GOT3 (cell line): ENCODE measurements at places on chromosomes 1 and 21.

DNA sequence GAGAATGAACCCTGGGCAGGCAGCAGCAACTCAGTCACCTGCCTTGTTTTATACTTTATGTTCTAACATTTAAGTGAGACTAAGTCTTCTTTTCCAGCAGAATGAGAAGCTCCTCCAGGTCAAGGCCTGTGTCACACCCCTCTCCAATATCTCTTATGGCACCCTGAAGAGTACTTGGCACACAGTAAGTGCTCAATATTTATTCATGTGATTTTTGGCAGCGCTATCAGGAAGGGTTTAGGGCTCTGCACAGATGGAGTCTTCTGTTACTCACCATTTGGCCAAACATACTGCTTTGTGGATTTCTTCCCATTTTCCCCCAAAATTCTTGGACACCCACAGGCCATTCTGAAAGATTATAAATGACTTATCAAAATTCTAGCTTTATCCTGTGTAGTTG, 43.8 kb upstream of the MYBPHL start:
- DNase-seq, result no peak

- no peak for DNase-seq
Observed at GRCh38 chr1:248231117-248231516, at the start of gene OR2M4. TSS of gene OR2M4 (plus strand) at chr1:248231417. CDS start at chr1:248238929, 7,512 bp downstream.

DNA sequence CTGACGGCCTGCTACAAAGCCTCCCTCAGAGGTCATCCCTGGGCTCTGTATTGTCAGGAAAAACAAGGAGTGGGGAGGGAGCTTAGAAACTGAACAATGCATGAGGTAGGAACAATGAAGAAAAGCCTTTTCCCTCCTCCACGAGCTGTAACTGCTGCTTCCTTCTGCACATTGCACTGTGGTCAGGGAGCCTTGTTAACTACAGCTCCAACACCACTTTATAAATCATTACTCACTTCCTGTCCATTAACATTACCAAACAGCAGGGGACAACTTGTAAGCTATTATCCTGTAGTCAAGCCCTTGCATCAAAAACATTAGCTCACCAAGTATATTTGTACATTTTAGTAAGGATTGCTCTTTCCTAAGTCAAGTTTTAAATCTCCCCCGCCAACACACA, 336.0 kb upstream of the NR5A2 start:
- DNase-seq, result no peak

GRCh38 chr1:162368451-162368850, 8.2 kb downstream of the SPATA46 start:
- DNase-seq, result no peak

DNA sequence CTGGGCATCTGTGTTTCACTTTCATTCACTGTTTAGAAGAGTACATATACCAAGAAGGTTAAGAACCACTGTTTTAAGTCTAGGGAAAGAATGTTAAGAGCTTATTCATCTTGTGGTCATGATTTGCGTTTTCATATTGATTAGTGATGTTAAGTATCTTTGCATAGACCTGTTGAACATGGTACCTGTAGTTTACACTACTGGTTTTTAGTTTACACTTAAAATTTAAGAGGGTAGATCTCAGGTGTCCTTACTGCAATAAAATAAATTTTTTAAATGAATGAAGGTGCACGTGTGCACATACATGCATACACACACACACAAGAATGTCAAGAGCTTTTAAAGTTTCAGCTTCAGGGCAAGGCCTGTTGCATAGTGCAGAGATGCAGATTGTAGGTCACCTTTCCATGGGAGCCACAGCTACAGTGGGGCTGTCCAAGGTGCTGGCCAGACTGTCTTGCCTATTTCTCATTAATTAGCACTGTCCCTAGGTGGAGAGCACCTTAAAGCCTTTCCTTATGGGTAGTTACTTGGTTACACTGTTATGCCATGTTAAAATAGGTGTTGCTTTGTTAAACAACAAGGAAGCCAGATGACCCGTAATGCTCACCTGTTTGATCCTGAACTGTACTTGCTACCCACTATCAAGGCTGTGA, 543.0 kb upstream of the DAB1 start:
- DNase-seq, result no peak

- DNase-seq, result no peak
Observed at GRCh38 chr1:108009603-108010195, 44.7 kb upstream of the VAV3 start.

DNA sequence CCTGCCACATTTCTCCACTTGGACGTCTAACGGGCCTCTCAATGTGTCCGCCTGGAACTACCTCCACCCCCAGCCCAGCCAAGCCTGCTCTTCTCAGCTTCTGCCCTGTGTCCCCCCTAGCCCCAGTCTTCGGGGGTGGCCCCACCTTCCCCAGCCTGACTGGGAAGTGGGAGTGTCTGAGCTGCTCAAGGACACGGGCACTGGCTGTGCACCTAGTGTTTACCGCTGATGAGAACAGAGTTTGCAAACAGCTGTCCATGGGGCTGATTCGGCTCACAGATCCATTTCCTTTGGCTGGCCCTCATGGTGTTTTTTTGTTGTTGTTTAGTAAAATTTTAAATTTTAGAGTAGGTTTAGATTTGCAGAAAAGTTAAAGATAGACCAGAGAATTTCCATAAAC, 121.1 kb downstream of the PTPRU start:
- no peak for DNase-seq

DNA sequence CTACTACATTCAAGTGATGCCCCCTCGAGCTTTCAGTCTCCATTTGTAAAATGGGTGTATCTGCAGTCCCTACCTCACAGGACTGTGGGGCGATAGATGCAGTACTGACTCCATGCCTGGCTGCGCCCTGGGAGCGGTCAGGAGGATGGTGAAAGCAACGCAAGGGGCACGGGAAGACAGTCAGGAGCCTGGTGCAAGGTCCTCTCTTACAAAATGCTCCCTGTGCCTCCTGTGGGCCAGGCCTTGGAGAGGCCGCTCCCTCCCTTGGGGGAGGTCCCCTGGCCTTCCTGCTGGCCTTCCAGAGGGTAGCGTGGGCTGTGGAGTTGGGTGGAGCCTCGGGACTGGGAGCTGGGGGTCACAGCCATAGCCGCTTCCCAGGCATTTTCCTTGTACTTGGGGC, 21.6 kb downstream of the FAM151A start:
- DNase-seq, result no peak

GRCh38 chr21:42107881-42108553, 36.9 kb downstream of the UMODL1 start:
- DNase-seq, result no peak

GRCh38 chr1:35561972-35562680, 4.5 kb downstream of the NCDN start:
- no peak for DNase-seq

DNA sequence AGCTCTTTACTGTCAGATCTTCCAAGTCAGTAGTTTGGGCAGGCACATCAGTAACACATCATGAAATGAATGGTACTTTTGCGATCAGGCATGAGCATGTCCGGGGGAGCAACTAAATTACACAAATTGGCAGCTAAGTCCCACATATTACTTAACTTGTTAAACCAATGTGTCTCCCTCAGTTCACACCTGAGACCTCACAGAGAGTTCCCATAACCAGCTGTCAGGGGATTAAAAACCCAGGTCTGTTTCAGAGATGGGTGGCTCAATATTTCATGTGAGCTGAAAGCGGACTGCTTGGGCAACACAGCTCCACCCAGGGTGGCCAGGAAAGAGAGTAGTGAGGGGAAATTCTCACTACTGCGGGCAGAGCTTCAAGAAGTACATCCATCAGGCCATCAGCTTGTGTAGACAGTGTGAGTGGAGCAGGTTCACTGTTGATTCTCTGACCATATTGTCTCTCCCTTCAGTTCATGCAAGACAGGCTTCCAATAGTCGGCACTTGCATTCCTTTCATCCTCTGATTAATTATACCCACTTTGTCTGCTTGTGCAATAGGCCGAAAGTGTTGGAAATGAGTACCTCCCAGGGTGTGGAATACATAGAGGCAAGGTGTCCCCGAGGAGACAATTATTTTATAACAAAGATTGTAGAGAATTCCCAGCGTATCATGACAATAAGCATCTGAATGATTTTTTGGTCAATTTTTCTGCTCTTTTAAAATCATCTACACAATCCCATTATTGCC, 139.9 kb downstream of the PTGER3 start:
- no peak for DNase-seq

DNA sequence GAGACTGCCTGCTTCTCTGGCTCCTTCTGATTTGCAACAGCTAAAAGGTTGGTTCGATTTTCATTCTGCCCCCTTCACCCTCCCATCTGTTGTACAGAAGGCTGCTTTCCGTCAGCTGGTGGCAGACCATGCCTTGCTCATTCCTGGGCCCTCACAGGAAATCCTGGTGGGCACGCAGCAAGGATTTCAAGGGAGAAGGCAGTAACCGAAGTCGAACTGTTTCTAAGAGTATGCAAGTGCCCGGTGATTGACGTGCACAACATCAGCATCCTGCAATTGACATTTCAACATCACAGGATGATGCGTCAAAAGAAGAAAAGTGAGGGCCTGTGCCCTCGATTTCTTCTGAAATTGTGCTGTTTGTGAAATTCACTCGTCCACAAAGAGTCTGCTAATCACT, 83.8 kb downstream of the PLPP3 start:
- no peak for DNase-seq

DNA sequence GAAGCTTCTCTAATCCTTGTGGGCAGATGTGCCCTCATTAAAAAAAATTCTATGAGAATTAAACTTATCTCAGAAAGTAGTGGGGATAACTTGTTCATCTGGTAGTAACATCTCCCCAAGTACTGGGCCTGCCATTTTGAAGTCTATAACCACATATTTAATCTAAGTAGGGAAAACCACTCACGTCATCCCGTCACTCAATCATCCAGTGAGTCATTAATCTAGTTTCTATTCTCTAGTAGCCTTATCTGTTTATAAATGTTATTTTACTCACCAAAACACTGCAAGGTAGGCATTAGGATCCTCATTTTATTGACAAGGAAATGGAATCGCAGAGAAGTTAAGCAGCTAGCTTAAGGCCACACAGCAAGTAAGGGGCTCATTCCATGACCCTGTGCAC, 221.9 kb downstream of the ATG4C start:
- DNase-seq, result no peak

DNA sequence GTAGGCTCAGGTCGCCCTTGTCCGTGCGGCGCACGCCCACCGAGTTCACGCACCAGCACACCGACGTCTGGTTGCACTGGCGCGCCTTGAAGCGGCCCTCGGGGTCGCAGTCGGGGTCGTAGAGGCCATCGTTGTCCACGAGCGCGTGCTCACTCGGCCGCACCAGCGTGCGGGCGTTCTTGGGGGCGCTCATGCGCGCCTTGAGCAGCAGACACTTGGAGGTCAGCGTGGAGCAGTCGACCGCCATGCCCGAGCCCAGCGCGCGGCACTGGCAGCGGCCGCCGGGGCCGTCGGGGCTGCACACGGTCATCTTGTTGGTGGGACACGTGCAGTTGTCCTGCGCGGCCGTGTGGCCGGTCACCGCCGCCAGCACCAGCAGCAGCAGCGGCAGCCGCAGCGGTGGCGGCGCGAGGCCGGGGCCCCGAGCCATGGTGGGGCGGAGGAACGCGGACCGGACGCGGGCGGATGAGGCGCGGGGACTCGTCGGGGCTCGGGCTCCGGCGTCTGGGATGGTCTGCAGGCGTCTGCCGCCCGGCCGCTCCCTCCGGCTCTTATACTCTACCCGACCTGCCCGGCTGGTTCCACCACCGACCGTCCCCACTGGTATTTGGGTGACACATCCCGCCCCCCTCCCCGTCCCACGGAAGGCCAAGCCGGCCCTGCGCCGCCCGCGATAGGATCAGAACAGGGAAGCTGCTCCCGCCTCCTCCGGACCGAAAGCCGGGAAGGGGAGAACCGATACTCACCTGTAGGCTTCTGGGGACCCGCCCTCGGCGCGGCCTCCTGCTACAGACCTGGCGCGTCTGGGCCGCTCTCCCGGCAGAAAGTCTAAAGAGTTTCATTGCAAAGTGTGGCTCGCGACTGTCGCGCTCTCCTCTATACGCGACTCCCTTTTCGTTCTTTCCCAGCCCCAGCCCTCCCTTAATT, at the start of gene TACSTD2:
Gene TACSTD2 (minus strand): TSS at position 526 of the 927 bp plus-strand sequence. CDS start 96 bp downstream, at position 430.
- no peak for DNase-seq

DNA sequence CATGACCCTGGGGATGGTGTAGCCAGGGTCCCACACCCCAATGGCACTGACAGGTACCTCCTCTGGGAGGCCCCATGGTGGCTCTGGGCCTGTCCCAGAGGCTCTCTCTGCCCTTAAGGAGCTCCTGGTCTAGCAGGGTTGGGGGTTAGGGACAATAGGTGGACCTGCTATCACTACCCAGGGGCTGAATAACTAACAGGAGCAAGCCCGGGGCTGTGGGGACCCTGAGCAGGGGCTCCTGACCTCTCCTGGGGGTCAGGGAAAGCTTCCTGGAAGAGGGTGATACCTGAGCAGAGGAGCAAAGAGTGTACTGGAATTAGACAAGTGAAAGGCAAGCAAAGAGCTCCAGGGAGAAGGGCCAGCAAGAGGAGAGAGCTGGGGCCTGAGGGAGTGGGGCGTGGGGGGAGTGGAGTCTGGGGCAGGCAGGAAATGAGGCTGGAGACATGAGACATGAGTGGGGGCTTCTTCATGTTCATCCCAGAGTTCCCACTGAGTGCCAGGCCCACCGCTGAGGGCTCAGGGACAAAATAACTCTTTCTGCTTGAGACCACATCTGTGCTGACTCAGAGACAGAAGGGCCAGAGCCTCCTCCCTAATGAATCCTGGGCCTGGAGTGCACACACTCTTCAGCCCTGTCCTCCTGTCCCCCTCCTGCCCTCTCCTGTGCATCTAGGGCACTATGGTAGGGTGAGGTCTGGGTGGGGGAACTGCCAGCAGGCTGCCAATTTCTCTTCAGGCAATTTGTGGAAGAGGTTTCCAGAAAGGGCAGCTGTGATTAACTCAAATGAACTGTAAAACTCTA, 517.6 kb downstream of the PTPRU start:
- DNase-seq, result no peak
